Osteocyte (in vitro differentiated cells): ENCODE measurements at places on chromosomes 13 and 19. TPM values are rescaled to one million over a fixed set of nuclear protein-coding genes. Genes with fewer than 3 reads are reported as not detected.

- DNase-seq = no peak
Observed at GRCh38 chr19:13066933-13067807, 35.5 kb downstream of the LYL1 start.

DNA sequence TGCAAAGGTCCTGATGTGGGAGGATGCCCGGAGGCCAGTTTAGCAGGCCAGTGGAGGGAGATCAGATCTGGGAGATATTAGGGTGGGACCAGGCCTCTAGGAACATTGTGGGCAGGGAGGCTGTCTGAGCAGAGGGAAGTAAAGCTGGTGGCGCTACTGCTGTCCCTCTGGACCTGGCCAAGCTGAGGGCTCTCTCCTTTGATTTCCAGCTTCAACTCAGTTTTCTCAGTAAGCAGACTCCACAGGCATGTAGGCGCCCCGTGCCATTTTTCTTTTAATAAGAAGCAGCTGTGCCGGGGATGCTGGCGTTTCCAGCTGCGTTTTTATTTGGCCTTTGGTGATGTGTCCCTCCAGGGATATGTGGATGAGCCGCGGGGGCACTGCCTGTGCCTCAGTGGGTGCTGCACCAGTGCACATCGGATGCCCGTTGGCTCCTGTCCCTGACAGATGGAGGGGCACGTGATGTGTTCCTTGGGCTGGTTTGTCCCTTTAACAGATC lies 6.7 kb downstream of the DNM2 start:
- DNase-seq = no peak

GRCh38 chr13:75792526-75793187 lies 156.5 kb downstream of the LMO7 start:
- no peak for DNase-seq

The ZNF468 gene
- total RNA-seq = 16.0 and 16.9 TPM in 2 replicates

The RAB4B gene
- total RNA-seq = 19.7 and 20.4 TPM in 2 replicates

The PNPLA6 gene
- total RNA-seq = 107 and 129 TPM in 2 replicates

The CUL4A gene
- 76.7 and 77.3 TPM in 2 replicates for total RNA-seq

The CYP4F11 gene
- total RNA-seq = not detected in 2 replicates
